ENCODE measurements at places on chromosomes 7 and 10. TPM values are rescaled to one million over a fixed set of nuclear protein-coding genes. Genes with fewer than 3 reads are reported as not detected.
A peak's percentile ranks its signal among the peaks of the same experiment; 100 is the strongest.

DNA sequence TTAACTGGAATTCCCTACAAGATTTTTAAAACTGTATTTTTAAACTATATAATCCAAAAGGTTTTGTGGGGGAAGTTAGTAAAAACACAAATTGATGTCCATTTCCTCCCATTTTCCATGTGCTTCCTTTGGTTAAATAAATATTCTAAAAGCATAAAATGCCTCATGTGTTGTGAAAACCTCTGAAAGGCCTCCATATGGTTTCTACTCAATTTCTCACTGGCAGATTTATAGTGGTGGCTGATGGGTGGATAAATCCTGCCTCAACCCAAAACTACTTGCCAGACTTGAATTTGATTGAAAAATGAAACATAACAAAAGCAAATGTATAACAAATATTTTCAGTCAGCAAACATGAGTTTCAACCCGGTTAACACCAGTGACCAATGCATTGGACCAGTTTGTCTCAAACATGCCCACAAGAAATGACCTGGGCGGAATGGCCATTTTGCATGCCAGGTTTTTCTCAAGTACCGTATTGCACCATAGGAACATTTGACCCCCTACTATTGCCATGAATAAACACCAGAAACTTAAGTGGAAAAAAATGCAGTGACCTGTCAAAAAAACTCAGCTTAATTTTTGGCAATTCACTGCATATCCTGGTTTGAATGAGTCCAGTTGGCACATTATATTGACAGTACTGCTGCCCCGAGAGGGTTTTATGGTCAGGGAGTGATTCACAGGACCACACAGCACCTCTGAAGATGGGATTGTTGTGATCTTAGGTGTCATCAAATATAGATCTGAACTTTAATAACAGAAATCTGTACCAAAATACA is 454.6 kb upstream of the ANKRD30A start:
- DNase-seq = no peak

DNA sequence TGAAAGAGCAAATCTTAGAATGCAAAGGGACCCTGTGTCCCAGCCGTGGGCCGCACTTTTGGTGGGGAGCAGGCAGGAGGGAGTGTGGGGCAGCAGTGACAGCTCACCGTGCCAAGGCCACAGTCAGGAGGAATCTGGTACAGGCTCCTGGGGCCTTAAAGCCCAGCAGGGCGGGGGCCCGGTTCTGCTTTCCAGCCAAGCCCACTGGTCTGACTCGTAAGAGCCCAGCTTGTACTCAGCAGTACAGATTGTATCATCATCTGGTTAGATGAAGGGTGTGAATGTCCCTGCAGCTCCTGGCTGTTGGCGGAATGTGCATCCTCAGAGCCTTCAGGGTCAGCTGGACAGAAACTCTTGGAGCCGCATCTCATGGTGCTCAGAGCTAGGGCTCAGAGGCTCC is 30.5 kb upstream of the TRIM8 start:
- DNase-seq = no peak

GRCh38 chr10:62025901-62026879 is 124.7 kb downstream of the ARID5B start:
- DNase-seq = peak; percentile 86

The C10orf53 gene
- total RNA-seq = not detected

Measured in HFFc6 (cell line).